ENCODE measurements at places on chromosomes 2 and 18.

GRCh38 chr2:128405467-128405900 lies 86.8 kb upstream of the HS6ST1 start:
- no peak for DNase-seq

GRCh38 chr18:13756671-13757070 lies 30.2 kb downstream of the RNMT start:
- DNase-seq = no peak

GRCh38 chr2:66925128-66925527 lies 472.0 kb upstream of the ETAA1 start:
- no peak for DNase-seq

- no peak for DNase-seq
Measured at GRCh38 chr2:123364243-123364896, 660.7 kb upstream of the CNTNAP5 start.

- no peak for DNase-seq
Measured at GRCh38 chr2:172350839-172351479, 76.4 kb upstream of the ITGA6 start.

DNA sequence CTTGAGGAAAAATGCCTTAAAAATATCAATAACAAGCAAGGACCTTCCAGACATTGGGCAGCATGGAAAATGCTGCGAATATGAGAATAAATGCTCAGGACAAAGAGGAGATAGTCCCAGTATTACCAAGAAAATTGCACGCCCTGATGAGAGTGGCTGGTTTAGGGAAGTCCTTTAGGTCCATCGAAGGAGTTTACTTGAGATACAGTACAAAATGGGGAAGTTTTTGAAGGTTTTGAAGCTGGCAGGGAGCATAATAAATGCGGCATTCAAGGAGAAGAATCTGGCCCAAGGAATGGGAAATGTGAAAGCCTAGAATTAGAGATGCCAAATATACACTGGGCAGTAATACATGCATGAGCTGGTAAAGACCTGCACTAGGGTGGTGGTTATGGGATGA lies 90.2 kb upstream of the SPATS2L start:
- DNase-seq = no peak

DNA sequence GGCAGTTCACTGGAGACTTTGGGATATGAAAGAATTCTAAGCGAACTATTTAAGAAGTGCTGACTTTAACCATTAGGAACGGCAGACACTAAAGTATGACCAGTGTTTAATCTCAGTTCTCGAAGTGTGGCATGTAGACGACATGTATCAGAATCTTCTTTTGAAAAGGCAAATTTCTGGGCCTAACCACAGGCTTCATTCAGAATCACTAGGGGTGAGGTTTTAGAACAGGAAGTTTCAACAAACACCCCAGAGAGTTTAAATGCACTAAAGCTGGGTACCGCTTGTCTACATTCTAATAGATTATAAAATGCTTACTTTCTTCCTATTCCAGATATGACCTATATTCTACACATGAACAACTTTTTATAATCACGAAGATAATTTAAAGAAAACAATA lies 180.3 kb downstream of the ANKRD44 start:
- no peak for DNase-seq
